ENCODE measurements at places on chromosomes 16 and 17. TPM values are rescaled to one million over a fixed set of nuclear protein-coding genes. Genes with fewer than 3 reads are reported as not detected.

- DNase-seq, result peak; percentile 70
- no peak overlapping the region for H3K27ac ChIP-seq
These were observed 27.3 kb downstream of the USP7 start for GRCh38 chr16:8936421-8936820.

- no peaks in the 10 kb centered on the region for H3K27me3 ChIP-seq
- peak overlapping the region; percentile 54 for H3K27ac ChIP-seq
- H3K4me3 ChIP-seq, result no peak overlapping the region
These were observed 8.7 kb upstream of the ADGRG1 start for GRCh38 chr16:57619606-57620334.

- no peaks in the 10 kb centered on the region for H3K4me1 ChIP-seq
- H3K4me3 ChIP-seq, result no peak overlapping the region
- no peaks in the 10 kb centered on the region for H3K27me3 ChIP-seq
- H3K27ac ChIP-seq, result no peak overlapping the region
These were observed 185.1 kb downstream of the KIF2B start for GRCh38 chr17:54007855-54008254.

GRCh38 chr17:79045842-79046196, 21.9 kb downstream of the C1QTNF1 start:
- H3K36me3 ChIP-seq, result no peaks in the 10 kb centered on the region
- no peak overlapping the region for H3K4me3 ChIP-seq
- no peaks in the 10 kb centered on the region for H3K27me3 ChIP-seq

DNA sequence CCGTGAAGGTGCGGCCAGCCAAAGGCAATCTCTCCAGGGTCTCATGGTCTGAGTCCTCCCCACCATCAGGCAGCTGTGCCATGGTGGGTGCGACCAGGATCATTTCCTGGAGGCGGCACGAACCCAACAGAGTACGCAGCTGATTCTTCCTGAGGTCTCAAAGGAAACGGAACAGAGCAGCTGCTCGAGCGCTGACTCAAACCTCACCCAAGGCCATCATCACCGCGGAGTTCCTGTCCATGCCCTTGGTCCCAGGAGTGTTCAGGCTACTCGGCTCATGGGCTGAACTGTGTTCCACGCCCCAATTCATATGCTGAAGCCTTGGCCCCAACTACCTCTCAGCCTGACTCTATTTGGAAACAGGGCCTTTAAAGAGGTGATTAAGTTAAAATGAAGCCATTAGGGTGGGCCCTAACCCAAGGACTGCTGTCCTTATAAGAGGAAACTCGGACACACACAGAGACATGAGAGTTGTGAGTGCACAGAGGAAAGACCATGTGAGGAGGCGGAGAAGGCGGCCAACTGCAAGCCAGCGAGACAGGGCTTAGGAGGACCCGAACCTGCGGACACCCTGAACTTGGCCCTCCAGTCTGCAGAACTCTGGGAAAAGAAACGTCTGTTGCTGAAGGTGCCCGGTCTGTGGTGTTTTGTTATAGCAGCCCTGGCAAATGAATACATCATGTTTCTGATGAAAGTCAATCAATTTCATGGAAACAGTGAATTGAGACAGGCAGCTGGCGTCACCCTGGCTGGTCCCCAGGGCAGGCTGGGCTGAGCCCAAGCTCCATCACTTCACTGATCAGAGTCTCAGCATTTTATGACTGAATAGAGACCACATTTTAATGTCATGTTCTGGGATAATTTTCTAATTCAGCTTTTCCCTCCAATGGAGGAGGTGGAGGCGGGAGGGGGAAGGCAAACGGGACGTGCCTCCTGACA, 13.7 kb downstream of the MXRA7 start:
- H3K36me3 ChIP-seq, result peaks cover 2% of the 10 kb centered on the region
- no peak overlapping the region for H3K27ac ChIP-seq
- no peak for DNase-seq
- no peaks in the 10 kb centered on the region for H3K27me3 ChIP-seq

- H3K36me3 ChIP-seq, result peaks cover 8% of the 10 kb centered on the region
- no peak overlapping the region for H3K4me3 ChIP-seq
- no peak overlapping the region for H3K27ac ChIP-seq
These were observed 68.3 kb upstream of the ALOX12 start for GRCh38 chr17:6927290-6928126.

DNA sequence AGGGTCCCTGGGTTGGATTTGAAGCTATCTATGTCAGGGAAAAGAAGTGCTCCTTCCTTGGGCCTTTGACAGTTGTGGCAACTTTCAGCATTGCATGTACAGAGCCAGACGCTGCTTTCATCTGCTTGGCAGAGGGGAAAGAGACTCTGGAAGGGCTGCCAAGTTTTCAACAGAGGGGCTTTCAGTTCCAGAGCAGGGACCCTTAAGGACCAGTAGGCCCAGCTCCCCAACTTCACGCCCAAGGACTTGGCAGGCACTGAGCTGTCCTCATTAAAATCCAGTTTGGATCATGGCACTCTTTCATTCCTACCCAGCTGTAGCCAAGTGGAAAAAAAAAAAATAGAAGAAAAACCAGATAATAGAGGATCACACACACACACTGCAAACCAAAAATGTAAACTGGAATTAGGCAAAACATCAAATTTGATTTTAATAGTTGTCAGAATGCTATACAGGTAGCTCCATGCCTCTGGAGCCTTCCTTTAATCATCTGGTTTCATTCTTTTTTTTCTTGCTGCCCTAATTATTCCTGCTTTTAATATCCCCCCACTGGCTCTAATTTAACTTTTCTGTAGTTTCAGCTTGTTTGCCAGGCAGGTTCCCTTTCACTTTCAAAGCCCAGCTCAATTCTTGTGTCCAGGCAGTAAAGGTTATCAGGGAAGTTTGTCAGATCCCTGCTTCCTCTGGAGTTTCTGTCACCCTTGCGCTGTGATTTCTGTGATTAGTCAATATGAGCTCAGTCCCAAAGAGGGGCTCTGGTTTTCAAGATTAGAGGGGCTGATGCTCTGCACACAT, 702.6 kb upstream of the CDH8 start:
- no peak for DNase-seq
- H3K4me3 ChIP-seq, result no peak overlapping the region
- H3K36me3 ChIP-seq, result no peaks in the 10 kb centered on the region
- H3K4me1 ChIP-seq, result no peaks in the 10 kb centered on the region
- no peaks in the 10 kb centered on the region for H3K27me3 ChIP-seq

TM4SF5 gene
- not detected for total RNA-seq

TMEM114 gene
- total RNA-seq, result not detected

UTS2R gene
- not detected for total RNA-seq

ALDH3A1 gene
- not detected for total RNA-seq

EFCAB13 gene
- 12.2 TPM for total RNA-seq

SDR42E1 gene
- total RNA-seq, result 12.5 TPM
